ENCODE measurements at places on chromosomes 2 and 18.

GRCh38 chr2:197994751-197995150, 190.4 kb downstream of the PLCL1 start:
- no peak for DNase-seq

DNA sequence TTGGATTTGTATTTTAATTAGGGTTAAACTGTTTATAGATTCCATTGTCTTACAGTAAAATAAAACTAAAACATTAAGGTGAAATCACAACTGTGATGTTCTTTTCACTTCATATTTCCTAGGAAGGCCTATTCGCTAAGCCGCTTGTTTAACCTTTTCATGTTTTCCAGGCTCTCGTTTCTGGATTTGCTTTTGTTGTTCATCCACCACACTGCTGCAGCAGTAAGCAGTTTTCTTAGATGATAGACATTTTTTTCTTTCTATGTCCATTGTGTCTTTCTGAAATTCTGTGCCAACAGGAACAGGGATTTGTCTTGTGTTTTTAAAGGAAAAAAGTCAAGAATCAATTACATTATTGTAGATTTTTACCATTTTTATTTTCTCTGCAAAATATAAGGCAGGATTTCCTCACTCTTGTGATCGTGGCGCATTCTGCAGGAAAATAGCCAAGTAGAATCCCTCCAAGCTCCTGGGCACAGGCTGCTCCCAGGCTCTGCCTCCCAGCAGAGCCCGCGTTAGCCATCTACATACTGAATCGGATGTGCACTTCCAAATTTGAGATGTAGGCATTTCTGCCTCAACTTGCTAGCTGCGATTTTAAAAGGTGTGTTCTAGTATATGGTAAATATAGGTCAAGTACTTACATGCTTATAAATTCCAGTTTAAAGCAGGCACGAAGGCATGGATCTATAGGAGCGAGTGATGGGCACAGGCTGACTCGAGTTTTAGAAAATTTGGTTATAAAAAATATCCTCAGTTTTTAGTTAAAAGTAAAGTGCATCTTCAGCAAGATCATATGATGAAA, 10.2 kb downstream of the TSHZ1 start:
- DNase-seq: no peak

GRCh38 chr2:17709897-17710296, 43.7 kb downstream of the SMC6 start:
- DNase-seq: no peak

DNA sequence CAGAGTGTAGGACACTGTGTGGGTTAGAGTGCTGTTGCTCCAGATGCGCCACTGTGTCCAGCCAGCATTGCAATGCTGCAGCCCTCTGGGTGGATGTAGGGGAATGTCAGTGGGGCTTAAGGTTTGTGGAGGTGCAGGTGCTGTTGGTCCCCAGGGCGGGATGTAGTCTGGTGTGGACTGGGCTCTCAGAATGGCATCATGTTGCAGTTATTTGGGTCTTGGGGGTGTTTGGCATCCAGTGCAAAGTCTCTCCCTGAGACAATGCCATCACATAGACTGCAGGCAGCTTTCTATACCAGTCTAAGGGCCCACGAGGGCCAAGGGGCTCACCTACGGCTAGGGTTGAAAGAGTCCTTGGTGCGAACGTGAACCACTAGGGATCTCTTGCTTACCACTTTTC, 275.3 kb downstream of the SOX11 start:
- DNase-seq: no peak

DNA sequence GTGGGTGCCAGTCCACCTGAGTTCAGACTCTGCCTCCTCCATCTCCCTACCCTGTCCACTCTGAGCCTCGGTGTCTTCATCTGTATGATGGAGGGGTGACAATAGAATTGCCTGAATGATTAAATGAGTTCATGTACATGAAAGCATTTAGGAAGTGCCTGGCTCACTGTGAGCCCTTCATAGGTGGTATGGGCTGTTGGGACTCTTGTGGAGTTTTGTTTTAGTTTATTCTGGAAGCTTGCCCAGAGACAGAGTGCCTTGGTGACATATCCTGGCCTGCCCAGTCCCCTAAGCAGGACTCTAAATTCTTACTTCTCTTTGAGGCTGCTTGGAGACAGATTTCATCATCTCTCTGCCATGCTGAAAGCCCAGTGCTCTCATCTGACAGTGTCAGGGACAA, 24.5 kb upstream of the GIGYF2 start:
- DNase-seq: no peak

GRCh38 chr2:200091126-200091525, 135.7 kb downstream of the MAIP1 start:
- DNase-seq: no peak

DNA sequence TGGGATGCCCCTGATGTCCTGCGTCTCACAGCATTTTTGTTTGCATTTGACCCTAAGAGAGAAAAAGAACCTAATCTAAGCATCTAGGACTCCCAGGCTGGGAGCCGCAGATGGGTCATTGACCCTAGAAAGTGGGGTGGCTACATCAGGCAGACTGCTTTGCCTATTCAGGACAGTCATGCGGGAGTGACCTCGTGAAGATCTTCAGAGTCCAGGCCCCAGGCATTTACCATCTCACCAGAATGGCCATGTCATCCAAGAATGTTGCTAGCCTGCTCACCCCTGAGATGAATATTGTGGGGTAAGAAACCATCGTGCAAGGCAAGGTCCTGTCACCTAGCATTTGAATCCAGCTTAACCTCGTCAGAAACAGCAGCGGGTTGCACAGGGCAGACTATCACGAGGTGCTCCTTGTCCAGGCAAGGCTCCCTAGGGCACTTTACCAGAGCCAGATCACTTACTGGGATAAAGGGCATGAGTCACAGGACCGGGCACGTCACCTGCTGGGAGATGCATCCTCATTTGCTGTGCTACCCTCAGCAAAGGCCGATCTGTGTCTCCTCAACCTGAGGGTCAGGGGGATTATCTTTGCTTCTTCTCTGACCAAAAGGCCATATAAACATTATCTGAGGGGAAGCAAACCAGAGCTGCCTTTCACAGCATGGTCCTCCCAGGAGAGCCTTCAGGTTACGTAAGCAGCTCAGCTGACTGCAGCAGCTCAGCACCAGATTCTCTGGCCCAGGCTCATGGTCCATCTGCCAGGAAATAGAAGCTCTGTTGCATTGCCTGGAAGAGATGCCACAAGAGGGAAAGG, 162.3 kb downstream of the ACKR3 start:
- DNase-seq: no peak

- DNase-seq: no peak
Measured at GRCh38 chr2:53813151-53813550, 26.3 kb downstream of the ERLEC1 start.

DNA sequence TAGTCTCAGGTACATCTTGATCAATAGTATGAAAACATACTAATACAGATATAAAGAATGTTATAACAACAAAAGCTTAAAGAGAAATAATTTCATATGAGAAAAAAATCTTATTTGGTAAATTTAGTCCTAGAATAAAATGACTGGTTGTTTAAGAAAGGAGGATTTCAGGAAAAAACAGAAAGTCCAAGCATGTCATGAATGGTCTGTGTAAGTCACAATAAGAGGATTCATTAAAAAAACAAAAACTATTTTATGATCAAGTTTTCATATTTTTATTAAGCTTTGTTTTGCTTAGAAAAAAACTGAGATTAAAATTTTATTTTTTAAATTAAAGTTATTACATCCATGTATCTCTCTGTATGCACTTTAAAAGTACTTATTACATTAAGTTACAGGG, 353.9 kb upstream of the SPHKAP start:
- DNase-seq: no peak

DNA sequence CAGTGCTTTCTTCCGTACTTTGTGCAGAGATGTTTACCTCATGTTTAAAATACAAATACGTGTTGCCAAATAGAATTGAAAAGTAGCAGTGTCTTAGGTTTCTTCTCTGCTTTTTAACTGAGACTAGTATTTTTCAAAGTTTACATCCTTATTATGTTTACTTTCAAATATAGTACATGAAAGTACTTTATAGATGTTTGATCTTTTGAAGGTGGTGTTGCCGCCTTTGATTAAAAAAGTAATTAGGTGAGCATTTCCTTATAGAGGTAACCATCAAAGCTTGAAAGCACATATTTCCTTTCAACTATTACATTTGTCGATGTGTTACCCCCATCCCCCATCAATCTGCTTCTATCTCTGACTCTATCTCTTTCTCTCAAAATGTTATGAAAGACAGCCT, 87.0 kb downstream of the CERS6 start:
- no peak for DNase-seq

- no peak for DNase-seq
Measured at GRCh38 chr2:190545093-190545492, 10.6 kb upstream of the NEMP2 start.

GRCh38 chr2:218711550-218711929, 905 bp downstream of the TTLL4 start:
- DNase-seq: no peak

- no peak for DNase-seq
Measured at GRCh38 chr2:47375307-47375706, 27.6 kb upstream of the MSH2 start.

DNA sequence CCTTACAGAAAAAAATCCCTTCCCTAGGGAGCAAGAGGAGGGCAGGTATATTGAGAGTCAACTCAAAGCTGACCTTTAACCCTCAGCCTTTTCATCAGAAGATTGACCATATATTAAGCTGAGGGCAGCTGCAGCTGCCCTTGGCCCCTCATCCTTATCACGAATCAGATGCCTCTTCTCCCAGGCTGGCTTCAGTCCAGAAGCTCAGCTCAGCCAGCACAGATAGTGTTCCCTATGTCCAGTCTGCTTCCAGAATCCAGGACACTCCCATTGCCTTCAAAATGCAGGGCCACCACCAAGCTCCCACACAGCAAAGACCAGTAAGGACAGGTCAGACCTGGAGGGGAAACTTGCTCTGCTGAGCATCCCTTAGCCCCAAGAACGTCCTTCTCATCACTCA, 146.1 kb downstream of the BCL11A start:
- DNase-seq: no peak

DNA sequence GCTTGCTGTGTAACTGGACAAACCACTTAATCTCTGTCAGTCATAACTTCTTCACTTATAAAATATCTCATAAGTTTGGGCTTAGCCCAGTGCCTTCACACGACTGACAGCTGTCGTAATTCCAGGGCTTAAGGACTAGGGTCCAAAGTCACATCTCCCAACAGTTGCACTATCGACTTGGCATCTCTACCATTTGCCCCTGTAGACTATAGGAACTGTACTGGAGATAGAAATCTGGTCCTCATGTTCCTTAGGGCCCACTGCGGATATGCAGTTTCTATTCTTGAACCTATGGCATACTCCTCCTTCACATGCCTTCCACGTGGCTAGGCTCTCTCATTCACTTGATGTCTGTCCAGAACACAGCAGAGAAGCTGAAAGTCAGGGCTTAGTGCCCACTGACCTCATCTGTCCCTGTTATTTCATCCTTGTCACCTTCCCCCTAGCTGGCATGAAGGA, 2.7 kb downstream of the ABHD1 start:
- no peak for DNase-seq

GRCh38 chr2:202035089-202035940, 1.7 kb downstream of the FZD7 start:
- no peak for DNase-seq

DNA sequence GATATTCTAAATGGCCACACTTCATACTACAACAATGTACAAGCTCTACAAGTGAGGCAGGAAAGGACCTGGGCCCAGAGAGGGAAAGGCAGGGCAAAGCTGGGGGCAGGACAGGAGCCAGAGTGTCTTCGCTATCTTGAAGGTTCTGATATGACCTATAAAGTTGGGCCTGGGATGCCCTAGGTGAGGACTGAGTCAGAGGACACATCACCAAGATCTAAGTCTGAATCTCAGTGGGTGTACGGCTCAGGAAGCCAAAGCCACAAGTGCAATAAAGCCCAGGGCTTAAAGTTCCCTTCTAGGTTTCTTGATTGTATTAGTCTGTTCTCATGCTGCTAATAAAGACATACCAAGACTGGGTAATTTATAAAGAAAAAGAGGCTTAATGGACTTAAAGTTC, 219.1 kb downstream of the ALK start:
- DNase-seq: no peak

DNA sequence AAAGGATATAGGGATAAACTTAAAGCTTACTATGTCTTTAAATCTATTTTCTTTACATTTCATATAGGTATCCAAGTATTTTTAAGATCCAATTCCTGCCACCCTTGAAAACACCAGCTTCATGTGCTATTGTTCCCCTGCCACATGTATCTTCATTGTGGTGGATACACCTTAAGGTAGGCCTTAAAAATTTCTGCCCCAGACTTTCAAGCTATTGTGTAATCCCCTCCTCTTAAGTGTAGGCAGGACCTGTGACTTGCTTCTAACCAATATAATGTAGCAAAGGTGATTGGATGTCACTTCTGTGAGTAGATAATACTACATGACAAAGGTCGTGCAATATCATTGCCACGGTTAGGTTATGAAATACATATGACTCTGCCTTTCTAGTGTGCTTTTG, 119.5 kb downstream of the RAD51AP2 start:
- no peak for DNase-seq

DNA sequence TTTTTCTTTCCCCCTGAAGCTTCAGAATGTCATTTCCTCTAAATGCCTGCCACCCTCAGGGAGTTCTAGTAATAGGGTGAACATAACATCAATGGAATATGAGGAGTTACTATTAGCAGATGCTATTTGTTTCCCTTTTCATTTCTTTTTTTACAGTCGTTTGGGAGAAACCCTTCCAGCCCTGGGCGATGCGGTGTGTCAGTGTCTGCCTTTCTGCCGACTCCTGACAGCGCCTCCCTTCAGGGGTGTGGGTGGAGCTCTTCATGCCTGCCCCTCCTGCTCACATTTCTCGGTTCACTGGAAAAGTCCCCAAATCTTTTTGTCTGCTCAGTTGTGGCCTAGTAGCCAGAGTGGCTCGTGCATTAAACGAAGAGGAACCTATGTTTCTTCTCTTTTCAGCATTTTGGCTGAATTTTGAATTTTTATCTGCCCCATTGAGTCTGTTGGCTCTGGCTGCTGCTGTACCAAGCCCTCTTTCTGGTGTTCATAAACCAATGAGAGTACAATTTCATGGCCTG, 72.3 kb downstream of the FMNL2 start:
- DNase-seq: no peak

- DNase-seq: no peak
Measured at GRCh38 chr18:22165603-22166068, 3.8 kb upstream of the GATA6 start.

DNA sequence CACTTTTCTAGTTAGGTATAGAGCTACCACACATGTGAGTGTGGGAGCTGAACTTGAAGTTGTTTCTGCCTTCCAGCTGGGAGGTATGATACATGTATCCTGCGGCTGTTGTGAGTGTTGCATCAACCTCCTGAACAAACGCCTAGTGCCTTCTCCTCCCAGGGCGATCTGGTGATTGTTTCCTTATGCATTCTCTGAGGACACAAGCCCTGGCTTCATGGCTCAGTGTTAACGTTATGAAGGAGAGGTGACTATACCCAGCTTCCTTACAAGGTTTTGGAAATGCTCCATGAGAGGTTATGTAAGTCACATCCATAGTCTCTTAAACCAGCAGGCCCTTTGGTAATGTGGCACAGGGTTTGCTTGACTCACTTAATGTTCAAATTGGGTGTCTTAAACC, 64.9 kb downstream of the SPRED2 start:
- DNase-seq: no peak

- DNase-seq: no peak
Measured at GRCh38 chr2:69926849-69927515, 12.1 kb downstream of the MXD1 start.
